Fibroblast of the aortic adventitia (primary cell): ENCODE measurements at places on chromosomes 6 and 20. TPM values are rescaled to one million over a fixed set of nuclear protein-coding genes. Genes with fewer than 3 reads are reported as not detected.

DNA sequence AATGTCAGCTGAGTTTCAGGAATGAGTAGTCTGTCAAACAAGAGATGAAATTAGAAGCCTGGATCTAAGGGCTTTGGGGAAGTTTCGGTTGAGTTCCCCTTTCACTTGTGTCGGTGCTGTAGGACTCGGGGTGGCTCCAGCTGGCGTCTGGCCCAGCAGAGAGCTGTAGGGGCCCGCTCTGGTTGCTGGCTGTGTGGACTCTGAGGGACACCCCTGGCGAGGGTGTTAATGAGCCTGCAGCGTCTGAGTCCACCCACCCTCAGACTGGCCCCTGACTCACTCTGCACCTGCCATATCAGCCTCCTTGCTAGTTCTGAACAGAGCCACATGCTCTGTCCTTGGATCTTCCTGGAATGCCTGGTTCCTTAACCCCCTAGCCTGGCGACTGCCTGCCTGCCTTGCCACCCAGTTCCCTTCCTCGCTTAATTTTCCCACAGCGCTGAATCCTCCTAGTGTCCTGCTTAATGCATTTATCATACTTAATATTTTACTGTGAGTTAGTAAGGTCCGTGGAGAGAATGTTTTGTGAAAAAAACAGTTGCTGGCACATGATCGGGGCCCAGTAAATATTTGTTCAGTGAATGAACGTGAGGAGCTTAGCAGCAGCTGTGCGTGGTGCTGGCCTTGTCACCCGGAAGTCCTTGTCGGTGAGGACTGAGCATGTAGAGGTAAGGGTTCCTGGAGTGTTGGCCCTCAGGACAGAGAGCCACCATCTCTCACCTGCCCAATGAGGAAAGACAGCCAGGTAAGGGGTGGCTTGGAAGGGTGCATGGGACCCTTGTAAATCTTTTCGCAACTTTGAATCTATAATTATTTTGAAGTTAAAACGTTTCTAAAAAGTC lies 1.6 kb downstream of the DNAJC5 start:
- peak; percentile 21 for DNase-seq

- peak; percentile 42 for DNase-seq
Observed at GRCh38 chr6:56808871-56809359, 146.0 kb upstream of the BEND6 start.

DNA sequence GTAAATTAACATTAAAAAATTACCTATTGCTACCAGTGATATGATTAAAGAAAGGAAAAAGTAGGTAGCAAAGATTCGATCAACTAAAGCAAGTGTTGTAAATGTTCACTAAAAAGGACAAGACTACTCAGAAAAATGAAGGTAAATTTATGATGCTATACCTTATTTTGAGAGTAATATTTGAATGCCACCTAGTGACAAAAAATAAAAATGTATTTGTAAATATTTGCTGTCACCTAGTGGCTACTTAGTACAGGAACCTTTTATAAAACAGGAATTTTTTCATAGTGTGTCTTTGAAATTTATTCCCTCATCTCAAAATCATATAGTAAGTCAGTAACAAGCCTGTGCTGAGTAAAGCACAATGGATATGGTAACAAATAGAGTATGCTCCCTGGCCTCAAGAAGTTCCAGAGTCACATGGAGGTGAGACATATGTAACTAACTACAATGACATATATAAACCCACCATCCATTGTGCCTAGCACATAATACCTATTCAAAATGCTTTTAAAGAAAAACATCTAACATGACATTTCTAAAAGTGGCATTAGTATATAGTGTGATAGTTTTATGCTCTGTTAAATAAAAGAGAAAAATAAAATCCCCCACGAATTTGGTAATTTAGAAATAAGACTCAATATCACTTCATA lies 193.1 kb upstream of the SIM1 start:
- peak; percentile 27 for DNase-seq

- DNase-seq = no peak
Observed at GRCh38 chr6:159090530-159091480, 46.0 kb upstream of the TAGAP start.

- peak; percentile 95 for DNase-seq
Observed at GRCh38 chr20:43955062-43955749, 40.6 kb downstream of the TOX2 start.

DNA sequence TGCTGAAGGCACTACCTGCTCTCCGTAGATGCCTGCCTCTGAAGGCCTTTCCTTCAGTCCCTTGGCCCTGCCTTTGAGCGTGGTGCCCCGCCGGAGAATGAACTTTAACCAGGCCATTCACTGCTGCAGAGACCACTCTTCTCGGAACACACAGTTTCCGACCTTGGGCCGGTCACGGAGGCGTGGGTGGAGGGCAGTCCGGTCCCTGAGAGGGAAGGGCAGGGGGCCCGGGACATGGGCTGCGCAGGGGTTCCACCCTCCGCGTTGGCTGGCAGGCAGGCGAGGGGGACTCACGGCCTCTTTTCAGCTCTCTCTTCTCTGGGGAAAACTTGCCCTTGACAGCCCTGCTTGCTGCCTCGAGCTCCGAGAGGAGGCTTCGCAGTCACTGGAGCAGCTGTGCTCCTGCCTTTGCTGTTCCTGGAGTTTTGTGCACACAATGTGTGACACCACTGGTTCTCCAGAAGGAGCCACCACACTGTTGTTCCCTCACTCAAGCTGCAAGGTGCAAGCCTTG lies 187.8 kb downstream of the SMOC2 start:
- DNase-seq = no peak

DNA sequence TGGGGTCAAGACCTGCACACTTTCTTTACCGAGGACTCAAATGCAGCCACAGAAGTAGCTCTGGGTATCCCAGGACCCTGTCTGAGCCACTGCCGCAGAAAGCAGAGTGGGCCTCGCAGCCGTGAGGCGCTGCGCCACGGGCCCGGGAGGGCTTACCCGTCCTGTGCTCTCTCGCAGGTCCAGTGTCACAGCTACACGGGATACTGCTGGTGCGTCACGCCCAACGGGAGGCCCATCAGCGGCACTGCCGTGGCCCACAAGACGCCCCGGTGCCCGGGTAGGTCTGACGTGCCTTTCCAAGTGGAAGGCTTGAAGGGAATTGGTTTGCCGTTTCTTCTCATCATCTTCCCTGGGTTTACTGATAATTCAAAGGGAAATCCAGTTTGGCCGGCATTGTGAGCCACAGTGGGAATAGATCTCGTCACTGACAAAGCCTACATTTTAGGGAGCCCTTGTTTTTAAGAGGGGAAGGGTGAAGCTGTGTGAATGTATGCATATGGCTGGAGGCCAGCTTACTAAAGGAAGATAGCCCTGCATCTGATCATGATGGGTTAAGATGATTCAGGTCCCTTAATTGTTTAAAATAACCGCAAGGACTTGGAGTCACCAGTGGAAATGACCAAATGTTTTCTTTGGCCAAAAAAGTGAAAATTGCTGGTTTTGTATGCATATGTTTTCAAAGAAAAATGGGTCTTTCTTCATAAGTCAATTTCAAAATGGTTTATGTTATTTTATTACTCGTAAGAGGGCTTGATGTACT lies 86.6 kb downstream of the SMOC2 start:
- peak; percentile 95 for DNase-seq

- no peak for DNase-seq
Observed at GRCh38 chr6:48401016-48401415, 290.0 kb upstream of the PTCHD4 start.

- no peak for DNase-seq
Observed at GRCh38 chr6:162697872-162698403, 29.6 kb downstream of the PRKN start.

GRCh38 chr6:141467881-141468280 lies 664.8 kb upstream of the GJE1 start:
- peak; percentile 72 for DNase-seq

- peak; percentile 29 for DNase-seq
Observed at GRCh38 chr6:150641398-150642139, 41.9 kb downstream of the PLEKHG1 start.

DNA sequence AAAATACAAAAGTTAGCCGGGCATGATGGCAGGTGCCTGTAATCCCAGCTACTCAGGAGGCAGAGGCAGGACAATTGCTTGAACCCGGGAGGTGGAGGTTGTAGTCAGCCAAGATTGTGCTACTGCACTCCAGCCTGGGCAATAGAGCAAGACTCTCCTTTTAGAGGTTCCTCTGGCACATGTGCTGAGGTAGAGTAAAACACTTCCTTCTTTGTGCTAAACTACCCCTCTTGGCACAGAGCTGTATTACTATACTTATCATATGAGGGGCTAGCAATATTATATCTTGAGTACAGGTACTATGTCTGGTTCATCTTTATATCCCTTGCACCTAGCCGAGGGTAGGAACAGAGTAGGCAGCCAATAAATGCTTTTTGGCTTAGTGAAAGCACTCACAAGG lies 40.2 kb upstream of the SAMHD1 start:
- no peak for DNase-seq

GRCh38 chr20:53660947-53661381 lies 67.3 kb upstream of the ZNF217 start:
- DNase-seq = peak; percentile 50

DNA sequence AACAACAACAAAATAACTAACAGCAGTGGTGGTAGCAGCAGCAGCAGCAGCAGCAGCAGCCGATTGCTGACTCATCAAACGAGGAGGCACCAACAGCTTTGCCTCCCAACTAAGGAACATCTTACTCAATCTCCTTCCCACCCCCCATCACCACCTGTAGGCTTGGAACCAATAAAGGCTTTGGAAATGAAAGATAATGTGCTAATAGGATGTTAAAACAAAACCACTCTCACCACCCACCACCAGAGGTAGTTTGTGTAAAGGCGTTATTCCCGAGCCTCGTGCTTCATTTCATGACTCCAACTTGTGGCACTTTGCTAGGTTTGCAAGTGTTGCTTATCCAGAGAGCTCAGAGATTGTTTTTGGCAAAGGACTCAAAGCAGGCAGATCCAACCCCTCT lies 346.5 kb downstream of the CD83 start:
- DNase-seq = peak; percentile 74

DNA sequence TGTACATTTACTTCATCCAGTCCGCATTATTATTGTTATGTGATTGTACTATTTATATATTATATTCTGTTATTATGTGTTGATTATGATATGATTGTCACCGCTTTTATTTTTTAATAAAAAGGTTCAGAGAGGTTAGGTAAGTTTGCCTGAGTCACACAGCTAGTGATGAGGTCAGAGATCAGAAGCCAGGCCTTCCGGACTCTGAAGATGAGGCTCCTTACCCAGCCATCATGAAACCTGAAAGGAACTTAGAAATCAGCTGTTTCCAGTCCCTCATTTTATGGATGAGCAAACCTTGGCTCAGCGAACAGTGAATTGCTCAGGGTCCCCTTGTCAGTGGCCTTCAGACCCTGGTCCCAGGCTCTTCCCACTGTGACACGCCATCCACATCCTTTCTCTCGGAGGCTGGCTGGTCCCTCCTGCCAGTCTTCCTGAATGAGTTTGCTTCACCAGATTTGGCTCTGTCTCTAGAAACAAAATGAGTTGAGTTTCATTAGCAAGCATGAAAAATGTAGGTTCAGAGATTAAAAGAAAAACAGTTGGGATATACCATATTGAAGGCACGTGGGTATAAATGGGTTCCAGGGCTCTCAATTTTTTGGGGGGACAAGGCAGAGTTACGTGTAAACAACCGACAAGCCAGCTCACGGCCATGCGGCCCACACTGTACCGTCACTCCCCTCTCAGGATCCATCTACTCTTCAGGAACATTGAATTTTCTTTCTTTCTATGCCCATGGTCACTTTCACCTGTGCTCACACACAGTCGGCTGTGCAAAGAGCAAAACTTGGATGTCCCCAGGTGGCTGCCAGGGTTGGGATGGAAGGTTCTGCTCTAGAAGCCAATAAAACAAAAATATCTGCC lies 132.9 kb downstream of the ZDHHC14 start:
- no peak for DNase-seq

GRCh38 chr20:36824142-36824940 lies 50.8 kb upstream of the DSN1 start:
- DNase-seq = no peak

- DNase-seq = peak; percentile 77
Observed at GRCh38 chr6:112936504-112936903, 589.4 kb downstream of the RFPL4B start.

GRCh38 chr20:4870906-4871305 lies 130.4 kb downstream of the SLC23A2 start:
- no peak for DNase-seq

DNA sequence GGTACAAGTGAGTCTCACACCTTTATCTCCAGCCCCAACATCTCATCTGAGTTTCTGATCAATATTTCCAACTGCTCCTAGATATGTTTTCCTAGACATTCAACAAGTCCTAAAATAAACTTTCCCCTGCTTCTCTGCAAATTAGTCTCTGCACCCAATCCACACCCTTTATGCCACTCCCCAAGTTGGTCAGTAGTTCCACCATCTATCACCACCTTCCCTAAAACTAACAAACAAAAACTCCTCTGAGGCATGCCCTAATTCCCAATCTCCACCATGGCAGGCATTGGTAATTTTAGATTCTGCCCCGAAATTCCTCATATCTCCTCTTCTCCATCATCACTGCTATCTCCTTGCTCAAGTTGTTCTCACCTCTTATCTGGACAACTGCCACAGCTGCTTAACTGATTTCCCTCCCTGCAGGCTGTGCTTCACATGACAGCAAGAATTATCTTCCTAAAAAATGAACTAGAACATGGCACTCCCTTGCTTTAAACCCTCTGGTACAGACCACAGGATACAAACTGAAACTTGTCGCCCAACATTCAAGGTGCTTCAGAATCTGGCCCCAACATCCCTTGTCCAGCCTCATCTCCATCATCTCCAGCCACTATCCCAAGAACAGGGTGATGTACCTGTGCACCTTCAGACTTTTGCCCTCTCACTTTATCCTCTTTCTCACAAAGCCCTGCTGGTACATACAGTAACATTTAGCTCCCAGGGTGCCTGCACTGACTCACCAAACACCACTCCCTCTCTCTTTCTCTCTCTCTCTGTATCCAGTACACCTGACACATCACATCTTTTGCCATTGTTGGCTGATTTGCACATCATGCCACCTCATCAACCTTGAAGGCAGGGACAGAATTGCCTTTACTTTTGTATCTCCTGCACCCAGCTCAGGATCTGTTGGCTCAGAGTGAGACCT lies 55.5 kb downstream of the ZHX3 start:
- no peak for DNase-seq

GRCh38 chr6:168130168-168130696 lies 51.2 kb upstream of the FRMD1 start:
- no peak for DNase-seq

DNA sequence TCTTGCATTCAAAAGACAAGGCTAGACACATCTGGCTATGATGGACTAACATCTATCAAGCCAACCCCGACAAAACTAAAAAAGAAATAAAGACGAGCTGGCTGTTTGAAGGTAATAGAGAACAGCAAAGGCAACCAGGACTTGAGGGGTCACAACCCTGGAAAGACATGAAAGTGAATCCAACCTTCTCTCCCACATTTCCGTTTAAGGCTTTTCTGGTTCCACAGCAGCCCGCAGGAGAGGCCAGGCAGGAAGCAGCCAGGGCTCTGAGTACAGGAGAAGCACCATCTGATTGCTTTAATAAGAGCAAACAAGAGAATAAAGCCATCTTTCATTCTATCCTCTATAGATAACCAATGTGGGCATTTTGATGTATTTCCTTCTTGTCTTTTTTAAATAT lies 14.3 kb downstream of the CNKSR3 start:
- no peak for DNase-seq

The TUBB2B gene
- total RNA-seq = 0.25 and 2.9 TPM in 2 replicates

The ERGIC3 gene
- 331 and 368 TPM in 2 replicates for total RNA-seq

The COL12A1 gene
- 139 and 342 TPM in 2 replicates for total RNA-seq

The NPEPL1 gene
- 24.5 and 33.1 TPM in 2 replicates for total RNA-seq

The RAD21L1 gene
- not detected in 2 replicates for total RNA-seq

The MRAP2 gene
- total RNA-seq = 0.33 and 5.8 TPM in 2 replicates

The MRS2 gene
- total RNA-seq = 18.3 and 31.6 TPM in 2 replicates
